ENCODE measurements at places on chromosomes 2 and 18.

- no peak for DNase-seq
Measured at GRCh38 chr2:36059691-36060090, 295.9 kb upstream of the CRIM1 start.

DNA sequence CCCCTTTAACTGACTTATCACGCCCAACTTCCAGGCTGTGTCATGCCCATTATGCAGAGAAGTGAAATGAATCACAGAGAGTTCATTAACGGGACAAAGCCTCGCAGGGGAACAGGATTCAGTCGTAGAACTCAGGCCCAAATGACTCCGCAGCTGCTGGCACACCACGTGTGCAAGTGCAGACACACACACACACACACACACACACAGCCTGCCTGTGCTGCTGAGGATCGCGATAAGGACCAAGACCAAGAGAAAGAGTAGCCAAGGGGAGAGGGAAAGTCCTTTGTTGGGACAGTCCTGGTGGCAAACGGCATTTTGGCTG lies 90.0 kb upstream of the TAF1B start:
- DNase-seq = peak; percentile 18

- DNase-seq = no peak
Measured at GRCh38 chr2:32780961-32781360, 153.1 kb downstream of the TTC27 start.

DNA sequence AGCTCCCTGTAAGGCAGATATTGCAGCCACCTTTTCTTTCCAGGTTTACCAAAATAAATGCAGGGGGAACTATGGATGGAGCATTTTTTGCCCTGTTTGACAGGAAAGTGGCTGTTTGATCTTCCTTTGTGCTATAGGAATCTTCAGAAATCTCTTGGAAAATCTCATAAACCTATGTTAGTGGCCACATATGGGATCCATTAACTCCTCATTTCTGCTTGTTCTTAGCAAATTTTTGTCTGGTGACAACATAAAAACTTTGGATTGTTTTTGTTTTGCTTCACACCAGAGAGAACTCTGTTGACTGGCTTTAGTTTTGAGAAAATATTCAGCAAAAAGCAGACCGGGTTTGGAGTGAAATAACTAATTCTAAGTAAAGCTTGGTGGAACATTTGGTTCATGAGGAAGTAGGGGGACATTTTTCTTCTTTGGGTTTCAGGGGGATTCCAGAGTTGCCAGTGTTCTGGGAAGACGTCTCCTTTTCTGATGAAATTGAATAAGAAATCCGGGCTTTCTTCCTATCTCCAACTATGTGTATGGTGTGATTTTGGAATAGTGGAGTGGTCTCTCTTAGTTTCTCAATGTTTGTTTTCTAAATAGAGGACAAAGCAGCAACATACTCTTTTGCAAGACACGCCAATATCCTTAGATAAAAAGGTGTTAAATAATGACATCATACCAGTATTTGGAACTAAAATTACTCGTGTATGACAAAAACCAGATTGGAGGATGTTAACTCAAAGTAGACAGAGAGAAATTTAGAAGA lies 174.4 kb downstream of the ICOS start:
- no peak for DNase-seq

- DNase-seq = no peak
Measured at GRCh38 chr18:41140506-41140905, 814.5 kb upstream of the PIK3C3 start.

GRCh38 chr2:166841152-166841551 lies 47.1 kb upstream of the XIRP2 start:
- no peak for DNase-seq
